Keratinocyte (primary cell): ENCODE measurements at places on chromosomes 6 and 20. TPM values are rescaled to one million over a fixed set of nuclear protein-coding genes. Genes with fewer than 3 reads are reported as not detected.

DNA sequence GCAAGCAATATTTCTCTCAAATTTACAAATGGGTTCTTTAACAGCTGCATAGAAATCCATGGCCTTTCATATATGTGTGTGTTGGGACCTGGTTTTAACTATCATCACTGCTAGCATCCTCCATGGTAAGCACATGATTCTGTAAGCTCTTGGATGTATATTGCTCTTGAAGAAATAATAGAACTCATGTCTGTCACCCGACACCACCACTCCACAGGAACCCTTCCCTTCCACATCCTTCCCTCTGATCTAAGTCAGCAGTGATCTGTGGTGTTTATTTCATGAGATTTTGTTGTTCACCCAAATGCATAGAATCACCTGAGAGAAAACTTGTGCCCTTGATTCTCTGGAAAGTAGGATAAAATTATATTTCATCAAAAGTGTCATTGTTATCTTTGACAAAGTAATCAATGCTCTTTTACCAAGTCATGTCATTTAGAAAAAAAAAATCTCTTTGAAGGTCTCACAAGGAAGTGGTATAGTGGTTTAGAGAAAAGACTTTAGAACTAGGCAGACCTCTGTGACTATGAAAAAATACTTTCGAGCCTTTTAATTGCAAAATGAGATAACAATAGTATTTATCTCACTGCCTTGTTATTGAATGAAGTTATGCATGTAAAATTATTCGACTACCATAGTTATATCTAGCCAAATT lies 649.8 kb upstream of the SLC35B3 start:
- no peak for DNase-seq
- no peaks in the 10 kb centered on the region for H3K27me3 ChIP-seq

GJA10 gene
- polyA plus RNA-seq = not detected in 3 replicates

TEAD3 gene
- 5.7 to 11.1 TPM (median 8.0 TPM) in 3 replicates for polyA plus RNA-seq

BEND6 gene
- polyA plus RNA-seq = 0.77 to 1.0 TPM (median 0.77 TPM) in 3 replicates

PAQR8 gene
- 0.80 to 1.6 TPM (median 1.3 TPM) in 3 replicates for polyA plus RNA-seq

BTBD3 gene
- 21.4 to 29.5 TPM (median 22.9 TPM) in 3 replicates for polyA plus RNA-seq
